Activated CD8-positive, alpha-beta T cell treated with anti-CD3 and anti-CD28 coated beads, Interleukin-2, amount 10 ng/mL, durations not matched to agents 7 days and 5 days (primary cell): ENCODE measurements at places on chromosomes 3 and 15. TPM values are rescaled to one million over a fixed set of nuclear protein-coding genes. Genes with fewer than 3 reads are reported as not detected.

- peaks cover 20% of the 10 kb centered on the region for H3K27me3 ChIP-seq
- peaks cover 25% of the 10 kb centered on the region for H3K4me1 ChIP-seq
- H3K27ac ChIP-seq, result peak overlapping the region; percentile 71
Observed at GRCh38 chr15:45523166-45523460, 558 bp upstream of the SLC30A4 start.

GRCh38 chr15:99385005-99385669 lies 133.9 kb downstream of the LRRC28 start:
- peaks cover 15% of the 10 kb centered on the region for H3K36me3 ChIP-seq
- H3K27me3 ChIP-seq, result no peaks in the 10 kb centered on the region
- H3K4me3 ChIP-seq, result no peak overlapping the region
- DNase-seq, result no peak
- peaks cover 10% of the 10 kb centered on the region for H3K4me1 ChIP-seq
- no peak overlapping the region for H3K27ac ChIP-seq

DNA sequence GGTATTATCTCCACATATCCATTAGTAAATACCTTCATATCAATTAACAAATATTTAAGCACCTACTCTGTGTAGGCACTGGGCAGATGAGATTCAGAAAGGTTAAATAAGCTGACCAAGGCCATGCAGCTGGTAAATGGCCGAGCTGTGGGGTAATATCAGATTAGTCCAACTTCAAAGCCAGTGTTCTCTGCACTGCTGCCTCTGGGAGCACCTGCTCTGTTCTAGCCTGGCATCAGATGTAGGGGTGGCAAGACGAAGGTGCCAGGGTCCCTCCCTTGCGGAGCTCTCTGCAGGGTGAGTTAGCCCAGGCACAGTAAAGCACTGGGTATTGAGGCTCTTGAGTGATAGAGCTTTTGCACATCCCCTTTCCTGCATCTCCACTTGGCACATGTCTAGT lies 5.5 kb downstream of the TATDN2 start:
- peak overlapping the region; percentile 4 for H3K27ac ChIP-seq
- H3K4me1 ChIP-seq, result peaks cover 63% of the 10 kb centered on the region
- DNase-seq, result no peak
- H3K36me3 ChIP-seq, result peaks cover 74% of the 10 kb centered on the region
- H3K4me3 ChIP-seq, result no peak overlapping the region
- no peaks in the 10 kb centered on the region for H3K27me3 ChIP-seq

GRCh38 chr15:98217356-98217755 lies 256.9 kb downstream of the ARRDC4 start:
- H3K27ac ChIP-seq, result no peak overlapping the region
- H3K27me3 ChIP-seq, result no peaks in the 10 kb centered on the region
- no peak for DNase-seq
- no peaks in the 10 kb centered on the region for H3K4me1 ChIP-seq
- no peaks in the 10 kb centered on the region for H3K36me3 ChIP-seq

GRCh38 chr3:122416966-122417365 lies 1.1 kb upstream of the WDR5B start:
- no peak for DNase-seq
- H3K27me3 ChIP-seq, result no peaks in the 10 kb centered on the region
- peaks cover 49% of the 10 kb centered on the region for H3K4me1 ChIP-seq
- H3K27ac ChIP-seq, result peak overlapping the region; percentile 99
- peaks cover 43% of the 10 kb centered on the region for H3K36me3 ChIP-seq

GRCh38 chr3:7166460-7166859 lies 305.5 kb downstream of the GRM7 start:
- DNase-seq, result no peak
- no peaks in the 10 kb centered on the region for H3K36me3 ChIP-seq
- H3K4me1 ChIP-seq, result no peaks in the 10 kb centered on the region
- H3K27ac ChIP-seq, result no peak overlapping the region
- no peaks in the 10 kb centered on the region for H3K27me3 ChIP-seq

- H3K4me3 ChIP-seq, result no peak overlapping the region
- H3K36me3 ChIP-seq, result peaks cover 9% of the 10 kb centered on the region
- no peak overlapping the region for H3K27ac ChIP-seq
- peaks cover 2% of the 10 kb centered on the region for H3K4me1 ChIP-seq
- peak; percentile 36 for DNase-seq
Observed at GRCh38 chr3:30319713-30320112, 286.7 kb upstream of the TGFBR2 start.

DNA sequence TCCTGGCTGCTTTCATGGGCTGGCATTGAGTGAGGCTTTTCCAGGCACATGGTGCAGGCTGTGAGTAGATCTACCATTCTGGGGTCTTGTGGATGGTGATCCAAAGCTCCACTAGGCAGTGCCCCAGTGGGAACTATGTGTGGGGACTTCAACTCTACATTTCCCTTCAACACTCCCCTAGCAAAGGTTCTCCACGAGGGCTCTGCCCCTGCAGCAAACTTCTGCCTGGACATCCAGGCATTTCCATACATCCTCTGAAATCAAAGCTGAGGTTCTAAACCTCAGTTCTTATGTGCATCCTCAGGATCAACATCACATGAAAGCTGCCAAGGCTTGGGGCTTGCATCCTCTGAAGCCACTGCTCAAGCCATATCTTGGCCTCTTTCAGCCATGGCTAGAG lies 282.9 kb upstream of the ZPLD1 start:
- H3K36me3 ChIP-seq, result peaks cover 10% of the 10 kb centered on the region
- H3K4me3 ChIP-seq, result no peak overlapping the region
- DNase-seq, result no peak
- no peaks in the 10 kb centered on the region for H3K27me3 ChIP-seq
- no peaks in the 10 kb centered on the region for H3K4me1 ChIP-seq
- H3K27ac ChIP-seq, result no peak overlapping the region

DNA sequence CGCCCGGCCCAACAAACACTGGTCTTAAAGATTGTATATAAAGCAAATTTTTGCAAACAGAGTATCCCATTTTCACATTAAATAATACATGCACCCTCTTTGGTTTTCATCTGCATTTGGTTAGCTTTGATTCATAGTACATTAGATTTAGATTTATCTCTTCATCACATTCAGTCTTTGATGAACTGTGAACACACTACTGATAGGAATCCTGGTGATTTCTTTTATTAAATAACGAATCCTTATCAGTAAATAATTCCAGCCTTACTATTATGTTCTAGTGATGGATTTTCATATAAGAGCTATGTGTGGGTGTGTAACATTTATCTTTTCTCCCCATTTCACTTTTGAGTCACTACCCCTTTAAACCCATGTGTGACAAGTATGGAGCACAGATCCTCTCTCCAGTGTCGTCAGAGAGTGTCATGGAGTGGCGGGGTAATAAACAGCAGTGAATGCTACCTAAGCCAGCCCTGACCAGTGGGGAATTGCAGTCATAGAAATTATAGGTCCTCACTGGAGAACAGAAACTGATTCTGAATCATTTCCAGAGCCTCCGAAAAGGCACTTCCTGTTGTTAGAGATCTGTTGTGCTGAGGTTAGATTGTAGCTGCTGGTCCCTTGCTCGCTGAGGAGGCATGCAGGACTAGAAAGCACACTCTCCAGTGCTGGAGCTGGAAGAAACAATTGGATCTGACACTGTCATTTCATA lies 22.0 kb downstream of the SLC7A14 start:
- H3K4me1 ChIP-seq, result peaks cover 10% of the 10 kb centered on the region
- no peaks in the 10 kb centered on the region for H3K36me3 ChIP-seq
- H3K4me3 ChIP-seq, result no peak overlapping the region
- H3K27me3 ChIP-seq, result peaks cover 22% of the 10 kb centered on the region

DNA sequence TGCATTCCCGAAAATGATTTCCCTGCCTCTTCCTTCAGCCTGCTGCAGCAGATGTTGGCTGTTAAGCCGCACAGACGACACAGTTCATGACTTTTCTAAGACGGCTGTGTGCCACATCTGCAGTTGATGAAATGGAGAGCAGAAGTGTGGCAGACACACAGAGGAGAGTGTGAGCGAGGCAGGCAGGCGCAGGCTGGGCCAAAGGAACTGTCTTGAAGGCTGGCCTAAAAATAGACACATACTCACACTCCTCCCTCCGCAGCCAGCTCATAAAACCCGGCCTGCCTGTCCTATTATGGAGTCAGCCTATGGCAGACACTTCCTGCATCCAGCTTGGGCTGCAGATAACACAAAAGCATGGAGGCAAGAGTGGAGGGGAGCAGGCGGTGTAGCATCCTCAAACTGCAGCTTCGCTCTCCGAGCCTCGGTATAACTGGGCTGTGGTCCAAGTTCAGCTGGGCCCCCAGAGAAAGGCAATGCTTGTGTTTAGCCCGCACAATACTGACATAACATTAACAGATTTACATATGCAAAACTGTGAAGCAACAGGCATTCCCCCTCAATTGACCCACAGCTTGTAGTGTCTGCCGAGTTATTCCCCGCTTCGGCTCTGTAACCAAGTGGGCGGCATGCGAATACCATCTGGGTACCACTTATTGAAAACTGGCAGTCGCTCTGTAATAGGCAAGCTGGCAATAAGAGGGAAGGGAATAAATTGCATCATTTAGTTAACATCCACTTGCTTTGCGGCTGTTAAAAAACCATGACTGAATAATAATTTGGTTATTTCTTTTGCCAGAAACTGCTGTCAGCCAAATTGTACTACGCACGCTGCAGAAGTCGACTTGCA lies 40.8 kb downstream of the FOXP1 start:
- peaks cover 3% of the 10 kb centered on the region for H3K36me3 ChIP-seq
- H3K4me1 ChIP-seq, result peaks cover 6% of the 10 kb centered on the region
- no peak overlapping the region for H3K27ac ChIP-seq
- no peak for DNase-seq
- no peak overlapping the region for H3K4me3 ChIP-seq

DNA sequence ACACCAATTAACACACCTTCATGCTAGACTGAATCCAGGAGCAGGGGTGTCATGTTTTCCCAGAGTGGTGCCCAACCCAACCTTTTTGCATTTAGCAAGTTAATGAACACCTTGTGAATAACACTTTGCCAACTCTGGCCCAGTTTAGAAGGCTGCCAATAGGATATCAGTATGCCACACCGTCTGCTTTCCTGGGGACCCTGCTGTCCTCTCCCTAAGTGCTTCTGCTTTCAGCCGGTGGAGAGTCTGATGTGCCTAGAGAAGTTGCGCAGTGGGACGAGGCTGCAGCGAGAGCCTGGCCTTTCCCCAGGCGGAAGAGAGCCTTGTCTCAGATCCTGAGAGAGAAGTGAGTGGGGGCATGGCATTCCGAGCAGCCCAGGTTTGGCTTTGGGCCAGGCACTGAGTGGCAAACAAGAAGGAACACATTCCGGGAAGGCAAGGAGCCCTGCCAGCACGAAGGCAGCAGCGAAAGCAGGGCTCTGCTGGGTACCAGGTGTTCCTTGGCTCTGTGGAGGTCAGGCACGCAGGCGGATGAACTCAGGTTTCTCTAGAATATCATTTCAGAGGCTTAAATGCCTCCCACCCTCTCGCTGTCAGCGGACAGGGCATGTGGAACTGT lies 36.9 kb downstream of the SENP8 start:
- no peak overlapping the region for H3K4me3 ChIP-seq
- peaks cover 3% of the 10 kb centered on the region for H3K4me1 ChIP-seq
- no peaks in the 10 kb centered on the region for H3K36me3 ChIP-seq

DNA sequence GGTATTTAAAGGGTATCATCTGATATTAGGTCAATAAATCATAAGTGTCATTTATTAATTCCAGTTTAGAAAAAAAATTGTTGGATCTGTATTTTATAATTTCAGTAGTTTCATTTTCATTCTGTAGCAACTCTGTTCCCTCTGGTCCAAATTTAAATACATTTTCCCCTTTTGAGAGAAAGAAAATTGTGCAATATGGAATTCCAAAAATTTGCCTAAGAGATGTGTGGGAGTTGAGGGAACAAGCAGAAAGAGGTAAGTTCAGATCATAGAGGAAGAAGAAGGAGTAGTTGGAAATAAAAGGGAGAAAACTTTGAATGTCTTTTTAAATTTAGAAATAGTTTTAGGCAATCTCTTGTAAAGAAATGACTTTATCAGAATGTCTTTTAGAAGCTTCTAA lies 48.9 kb upstream of the MME start:
- H3K4me3 ChIP-seq, result no peak overlapping the region
- no peak overlapping the region for H3K27ac ChIP-seq
- H3K27me3 ChIP-seq, result no peaks in the 10 kb centered on the region

- H3K4me1 ChIP-seq, result no peaks in the 10 kb centered on the region
- peaks cover 9% of the 10 kb centered on the region for H3K27me3 ChIP-seq
- no peak overlapping the region for H3K27ac ChIP-seq
- no peak overlapping the region for H3K4me3 ChIP-seq
Observed at GRCh38 chr3:138336454-138336999, 6.9 kb upstream of the NME9 start.

DNA sequence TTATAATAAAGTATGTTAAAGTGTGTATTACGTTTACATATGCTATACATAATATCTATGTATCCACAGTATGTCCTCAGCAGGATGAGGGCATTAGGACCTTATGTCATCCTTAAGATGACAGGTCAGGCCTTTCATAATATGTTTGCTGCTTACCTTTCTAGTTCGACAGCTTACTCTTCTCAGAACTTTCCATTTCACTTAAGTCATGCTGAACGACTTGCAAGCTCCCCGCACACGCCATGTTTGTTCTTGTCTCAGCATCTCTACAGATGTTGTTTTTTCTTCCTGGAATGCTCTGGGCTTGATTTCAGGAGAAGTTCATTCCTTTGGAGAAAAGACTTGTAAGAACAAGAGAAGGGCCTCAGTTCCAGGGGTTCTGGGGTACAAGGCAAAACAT lies 36.0 kb upstream of the PPARG start:
- no peaks in the 10 kb centered on the region for H3K4me1 ChIP-seq
- no peak overlapping the region for H3K27ac ChIP-seq
- no peak for DNase-seq
- no peak overlapping the region for H3K4me3 ChIP-seq
- peaks cover 17% of the 10 kb centered on the region for H3K27me3 ChIP-seq

RLBP1 gene
- total RNA-seq, result not detected

FBXO40 gene
- not detected for total RNA-seq

NMNAT3 gene
- 0.55 TPM for total RNA-seq

SLC27A2 gene
- total RNA-seq, result 11.6 TPM

CAND2 gene
- 0.31 TPM for total RNA-seq

C2CD4A gene
- total RNA-seq, result not detected

VIPR1 gene
- 9.5 TPM for total RNA-seq
